ENCODE measurements at places on chromosomes 12 and 14.

GRCh38 chr12:27107986-27108385 is 25.6 kb upstream of the C12orf71 start:
- H3K36me3 ChIP-seq = no peaks in the 10 kb centered on the region
- no peak overlapping the region for H3K4me3 ChIP-seq
- DNase-seq = no peak

- peak; percentile 1 for DNase-seq
- H3K36me3 ChIP-seq = no peaks in the 10 kb centered on the region
- no peak overlapping the region for H3K4me3 ChIP-seq
- no peaks in the 10 kb centered on the region for H3K27me3 ChIP-seq
- H3K27ac ChIP-seq = no peak overlapping the region
These were observed 462.5 kb downstream of the NAV3 start for GRCh38 chr12:78293059-78293686.

- H3K36me3 ChIP-seq = no peaks in the 10 kb centered on the region
- H3K4me1 ChIP-seq = peaks cover 37% of the 10 kb centered on the region
- H3K27ac ChIP-seq = peak overlapping the region; percentile 81
- H3K27me3 ChIP-seq = no peaks in the 10 kb centered on the region
These were observed 89.3 kb upstream of the FGD4 start for GRCh38 chr12:32309811-32310736.

DNA sequence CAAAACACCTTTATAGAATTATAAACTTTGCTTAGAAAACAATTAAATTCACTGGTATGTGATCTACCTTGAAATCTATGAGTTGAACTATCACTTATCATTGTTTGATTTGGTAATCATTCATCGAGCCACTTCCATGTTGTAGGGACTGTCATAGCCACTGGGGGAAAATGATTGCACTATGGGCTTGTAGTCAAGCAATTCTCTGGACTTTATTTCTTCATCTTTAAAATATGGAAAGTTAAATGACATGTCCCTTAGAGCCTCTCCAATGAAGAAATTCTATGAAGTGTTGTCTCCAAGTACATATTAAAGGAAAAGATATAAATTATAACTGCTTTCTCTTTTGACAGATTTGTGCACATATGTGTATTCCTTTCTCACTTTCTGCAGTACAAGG is 97.3 kb downstream of the NELL2 start:
- H3K4me1 ChIP-seq = no peaks in the 10 kb centered on the region
- no peaks in the 10 kb centered on the region for H3K36me3 ChIP-seq
- no peak overlapping the region for H3K4me3 ChIP-seq

- no peaks in the 10 kb centered on the region for H3K27me3 ChIP-seq
- peak; percentile 58 for DNase-seq
- 0 out of 2 replicates have a peak, but pooled peaks cover 4% of the 10 kb centered on the region for H3K4me1 ChIP-seq
These were observed 136.7 kb downstream of the ZNF664 start for GRCh38 chr12:124109760-124110159.

DNA sequence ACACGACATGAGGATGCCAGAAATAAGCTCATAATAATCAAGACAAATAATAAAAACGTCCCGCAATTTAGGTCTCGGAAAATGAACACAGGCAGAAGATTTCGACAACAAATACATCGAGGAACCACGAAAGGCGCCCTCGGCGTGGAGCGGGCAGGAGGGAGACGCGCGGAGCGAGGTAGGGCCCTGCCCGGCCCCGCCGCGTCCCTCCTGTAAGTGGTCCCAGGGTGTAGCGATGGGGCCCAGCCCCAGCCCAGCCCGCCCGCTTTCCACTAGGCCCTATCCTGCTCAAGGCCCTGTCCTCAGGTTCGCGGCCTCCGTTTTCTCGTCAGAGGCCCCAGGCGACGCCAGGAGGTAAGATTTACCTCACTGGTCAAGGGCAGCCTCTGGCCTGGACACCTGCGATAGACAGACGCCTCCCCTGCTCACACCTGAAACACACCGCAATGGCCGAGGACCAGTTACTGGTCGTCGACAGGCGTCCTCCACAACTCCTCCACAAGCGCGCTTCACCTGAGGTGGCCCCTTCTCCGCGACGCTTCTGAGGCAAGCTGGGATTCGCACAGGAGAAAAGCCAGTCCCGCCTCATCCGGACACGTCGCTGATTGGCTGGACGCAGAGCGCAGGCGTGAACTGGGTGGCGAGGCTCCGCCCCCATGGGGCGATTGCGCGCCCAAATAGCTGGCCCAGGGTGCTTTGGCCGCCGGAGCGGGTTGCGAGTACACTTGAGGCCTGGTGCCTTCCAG is at the start of gene SYCP3:
TSS of gene SYCP3 (minus strand) at position 543 of the 746 bp plus-strand sequence. CDS start 1,527 bp downstream, outside the sequence.
- H3K36me3 ChIP-seq = peaks cover 4% of the 10 kb centered on the region
- H3K27me3 ChIP-seq = no peaks in the 10 kb centered on the region
- no peaks in the 10 kb centered on the region for H3K4me1 ChIP-seq
- H3K27ac ChIP-seq = no peak within 1 kb of the TSS
- no peak for DNase-seq
- no peak within 1 kb of the TSS for H3K4me3 ChIP-seq

GRCh38 chr12:127779301-127780045 is 487.5 kb upstream of the TMEM132C start:
- H3K4me3 ChIP-seq = no peak overlapping the region
- no peaks in the 10 kb centered on the region for H3K36me3 ChIP-seq

- H3K4me1 ChIP-seq = no peaks in the 10 kb centered on the region
- no peak overlapping the region for H3K4me3 ChIP-seq
- no peak overlapping the region for H3K27ac ChIP-seq
- no peak for DNase-seq
- H3K36me3 ChIP-seq = no peaks in the 10 kb centered on the region
These were observed 27.5 kb downstream of the A2ML1 start for GRCh38 chr12:8849876-8850275.

DNA sequence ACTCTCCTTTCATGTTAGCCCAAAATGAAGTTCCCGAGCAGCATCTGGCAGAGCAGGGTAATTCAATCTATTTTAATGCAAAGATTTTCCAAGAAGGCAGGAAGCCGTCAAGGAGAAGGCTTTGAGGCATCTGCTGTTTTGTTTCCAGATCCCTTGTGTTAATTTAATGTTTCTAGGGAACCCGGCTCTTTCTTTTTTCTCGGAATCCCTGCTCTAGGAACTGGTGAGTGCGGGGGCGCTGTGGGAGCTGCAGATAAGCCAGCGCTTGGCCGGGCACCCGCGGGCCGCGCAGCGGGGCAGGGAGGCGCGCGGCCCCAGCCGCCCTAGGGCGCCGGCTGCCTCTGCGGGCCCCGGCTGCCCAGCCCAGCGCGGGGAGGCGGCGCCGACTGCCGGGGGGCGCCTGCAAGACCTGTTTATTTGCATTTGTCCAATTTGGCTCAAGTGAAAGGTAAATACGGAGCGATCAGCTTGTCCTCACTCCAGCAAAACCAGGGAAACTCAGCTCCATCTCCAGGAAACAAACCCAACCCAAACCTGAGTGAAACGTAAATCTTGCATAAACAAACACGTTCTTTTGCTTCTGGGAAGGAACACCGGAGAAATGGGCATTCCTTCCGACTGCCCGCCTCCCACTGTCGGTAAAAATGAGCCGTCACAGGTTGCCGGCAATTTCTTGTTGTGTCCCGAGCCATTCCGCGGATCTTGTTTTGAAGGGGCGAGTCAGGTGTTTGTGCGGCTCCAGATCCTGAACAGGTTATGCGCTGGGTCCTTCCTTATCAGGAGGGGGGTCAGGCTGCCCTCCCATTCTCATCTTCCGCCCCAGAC is 65.1 kb downstream of the CRADD start:
- H3K4me3 ChIP-seq = peak overlapping the region; percentile 86
- no peaks in the 10 kb centered on the region for H3K36me3 ChIP-seq
- peak overlapping the region; percentile 80 for H3K27ac ChIP-seq
- H3K27me3 ChIP-seq = no peaks in the 10 kb centered on the region
- DNase-seq = peak; percentile 64

DNA sequence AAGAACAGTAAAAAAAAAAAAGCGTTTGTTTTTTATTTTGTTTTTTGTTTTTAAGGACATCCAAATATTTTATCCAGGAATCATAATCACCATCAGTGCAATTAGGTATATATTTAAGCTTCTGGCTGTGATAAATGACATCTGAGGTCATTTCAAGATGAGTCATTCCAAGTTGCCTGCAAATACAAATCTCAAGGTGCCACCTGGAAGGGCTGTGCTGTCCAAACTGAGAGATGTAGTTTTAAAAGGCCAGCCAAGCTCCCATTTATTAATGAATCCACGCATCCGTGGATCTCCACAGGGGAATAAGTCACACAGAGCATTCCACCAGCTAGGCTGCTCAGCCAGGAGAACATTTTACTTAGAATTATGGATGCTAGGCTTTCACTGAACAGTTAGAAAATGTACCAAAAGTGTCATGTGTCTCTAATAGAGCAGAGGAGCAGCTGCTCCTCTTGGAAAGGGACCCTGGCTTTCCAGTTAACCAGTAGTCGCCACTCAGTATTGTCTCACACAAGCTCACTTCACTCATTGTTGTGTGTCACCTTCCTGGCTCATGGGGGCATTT is 1151.4 kb upstream of the TMEM132C start:
- no peaks in the 10 kb centered on the region for H3K27me3 ChIP-seq
- H3K4me3 ChIP-seq = no peak overlapping the region
- H3K27ac ChIP-seq = no peak overlapping the region
- H3K4me1 ChIP-seq = no peaks in the 10 kb centered on the region
- no peaks in the 10 kb centered on the region for H3K36me3 ChIP-seq

- no peak for DNase-seq
- H3K27me3 ChIP-seq = no peaks in the 10 kb centered on the region
- no peak overlapping the region for H3K27ac ChIP-seq
- H3K4me1 ChIP-seq = peaks cover 31% of the 10 kb centered on the region
- no peak overlapping the region for H3K4me3 ChIP-seq
These were observed 253.1 kb downstream of the BCAT1 start for GRCh38 chr12:24695657-24696329.

- no peaks in the 10 kb centered on the region for H3K36me3 ChIP-seq
- H3K27ac ChIP-seq = no peak overlapping the region
- peaks cover 8% of the 10 kb centered on the region for H3K4me1 ChIP-seq
- DNase-seq = no peak
These were observed 88.8 kb upstream of the DIO3 start for GRCh38 chr14:101472518-101472849.

GRCh38 chr14:24943024-24943423 is 106.9 kb downstream of the STXBP6 start:
- no peak for DNase-seq
- no peak overlapping the region for H3K27ac ChIP-seq
- H3K27me3 ChIP-seq = no peaks in the 10 kb centered on the region
- H3K4me1 ChIP-seq = peaks cover 11% of the 10 kb centered on the region
- H3K36me3 ChIP-seq = no peaks in the 10 kb centered on the region

DNA sequence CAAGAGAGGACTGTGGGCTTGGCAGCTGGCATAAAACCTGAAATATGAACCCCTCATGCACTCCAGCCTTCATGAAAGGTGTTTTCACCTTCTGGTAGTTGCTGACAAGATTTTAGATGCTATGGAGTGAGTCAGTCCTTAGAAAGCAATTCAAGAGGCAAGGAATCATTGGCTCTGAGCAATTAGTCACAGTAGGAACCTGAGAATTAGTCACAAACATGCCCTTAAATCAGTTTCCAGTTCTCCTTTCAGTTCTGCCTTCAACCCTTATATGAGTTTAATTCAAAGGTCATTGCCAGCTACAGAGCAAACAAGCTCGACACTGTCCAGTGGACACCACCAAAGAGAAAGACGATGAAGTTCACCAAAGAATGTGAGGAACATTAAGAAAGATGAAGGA is 472.3 kb downstream of the GLT1D1 start:
- DNase-seq = no peak
- no peak overlapping the region for H3K4me3 ChIP-seq
- H3K4me1 ChIP-seq = no peaks in the 10 kb centered on the region
- no peak overlapping the region for H3K27ac ChIP-seq

GRCh38 chr12:46553911-46554310 is 181.3 kb upstream of the SLC38A2 start:
- no peaks in the 10 kb centered on the region for H3K36me3 ChIP-seq
- no peak overlapping the region for H3K27ac ChIP-seq
- no peak overlapping the region for H3K4me3 ChIP-seq
- no peaks in the 10 kb centered on the region for H3K27me3 ChIP-seq
- H3K4me1 ChIP-seq = peaks cover 12% of the 10 kb centered on the region
- no peak for DNase-seq

- no peaks in the 10 kb centered on the region for H3K4me1 ChIP-seq
- H3K36me3 ChIP-seq = no peaks in the 10 kb centered on the region
- H3K27ac ChIP-seq = no peak overlapping the region
- no peaks in the 10 kb centered on the region for H3K27me3 ChIP-seq
These were observed 140.3 kb downstream of the GCH1 start for GRCh38 chr14:54762296-54762695.

DNA sequence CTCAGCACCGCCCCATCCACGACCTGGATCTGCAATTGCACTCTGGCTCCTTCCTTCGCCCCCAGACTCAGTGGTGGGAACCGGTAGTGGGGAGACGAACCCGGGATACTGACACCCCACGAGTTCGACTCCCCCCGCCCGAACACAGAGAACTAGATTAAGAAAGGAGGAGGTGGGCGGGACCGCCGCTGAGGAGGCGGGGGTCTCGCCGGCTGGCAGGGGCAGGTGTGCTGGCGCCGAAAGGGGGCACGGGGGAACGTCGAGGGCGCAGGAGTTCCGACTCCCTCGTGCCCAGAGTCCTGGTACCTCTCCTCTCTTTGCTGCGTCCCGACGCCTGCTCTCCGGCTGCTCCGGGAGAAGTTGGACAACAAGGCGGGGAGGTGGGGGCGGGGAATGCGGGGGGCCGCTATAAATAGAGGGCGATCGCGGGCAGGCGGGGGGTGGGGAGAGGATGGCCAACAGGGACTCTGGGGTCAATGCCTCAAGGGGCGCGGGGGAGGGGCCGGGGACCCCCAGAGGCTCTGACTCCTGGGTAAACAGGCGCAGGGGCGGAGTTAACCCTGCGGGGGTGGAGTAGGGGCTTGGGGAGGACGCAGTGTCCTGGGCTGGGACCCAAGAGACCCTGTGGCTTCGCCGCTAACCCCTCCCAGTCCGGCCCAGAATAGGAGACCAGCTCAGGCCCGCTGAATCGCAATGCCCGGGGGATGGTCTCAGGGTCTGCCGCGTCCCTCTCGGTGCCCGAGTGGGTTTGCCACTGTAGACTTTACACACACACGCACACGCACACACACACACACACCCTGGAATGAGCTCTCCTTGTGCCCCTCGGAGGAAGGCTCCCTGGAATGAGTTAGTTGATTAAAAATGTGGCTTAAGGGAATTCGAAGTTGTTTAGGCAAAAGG is 761 bp upstream of the NDRG2 start:
- DNase-seq = no peak
- peak overlapping the region; percentile 73 for H3K4me3 ChIP-seq
- H3K27ac ChIP-seq = no peak overlapping the region
- H3K27me3 ChIP-seq = no peaks in the 10 kb centered on the region
- H3K4me1 ChIP-seq = peaks cover 15% of the 10 kb centered on the region

DNA sequence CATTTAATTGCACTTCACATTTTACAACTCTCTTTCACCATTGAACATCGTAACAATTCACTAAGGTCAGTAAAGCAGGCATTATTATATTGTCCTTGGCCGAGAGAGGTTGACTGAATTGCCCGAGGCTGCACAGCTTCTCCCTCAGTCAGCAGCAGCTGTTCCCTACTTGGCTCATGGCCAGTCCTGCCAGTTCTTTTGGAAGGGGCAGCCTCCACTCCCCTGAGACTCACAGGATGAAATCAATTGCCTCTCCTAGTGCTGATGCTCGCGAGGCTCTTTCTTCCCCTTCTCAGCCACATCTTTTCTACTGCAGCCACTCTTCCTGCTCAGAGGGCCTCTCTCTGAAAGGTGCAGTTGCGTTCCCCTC is 79.9 kb upstream of the KCNA1 start:
- H3K27ac ChIP-seq = no peak overlapping the region
- H3K4me3 ChIP-seq = no peak overlapping the region

All from Caco-2 (cell line).